Suprapubic skin (tissue), 4 donors: ENCODE measurements at places on chromosomes 1 and 21. TPM values are rescaled to one million over a fixed set of nuclear protein-coding genes. Genes with fewer than 3 reads are reported as not detected.

- no peaks in the 10 kb centered on the region for H3K27me3 ChIP-seq
- no peak overlapping the region for H3K27ac ChIP-seq
- no peak overlapping the region for H3K4me3 ChIP-seq
- peaks cover 11% of the 10 kb centered on the region for H3K4me1 ChIP-seq
- DNase-seq, result no peak
Measured at GRCh38 chr1:168725060-168725459, 3.9 kb downstream of the DPT start.

DNA sequence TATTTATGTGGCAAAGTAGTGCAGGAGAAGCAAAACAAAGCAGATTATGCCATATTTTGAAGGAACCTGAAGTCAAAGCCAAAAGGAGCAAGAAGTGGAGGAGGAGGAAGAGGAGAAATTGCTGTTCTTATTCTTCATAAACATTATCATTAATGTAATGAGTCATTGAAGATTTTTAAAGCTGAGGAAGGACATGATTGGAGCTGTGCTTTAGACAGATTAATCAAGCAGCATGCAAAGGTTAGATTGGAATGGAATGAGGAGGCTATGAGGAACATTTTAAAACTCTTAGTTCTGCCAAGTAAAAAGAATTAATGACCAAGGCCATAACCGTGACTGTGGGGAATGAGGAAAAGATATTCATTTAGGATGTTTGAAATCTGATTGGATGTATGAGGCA, 33.0 kb upstream of the HSD17B7 start:
- H3K27ac ChIP-seq, result no peak overlapping the region
- no peaks in the 10 kb centered on the region for H3K27me3 ChIP-seq
- no peak overlapping the region for H3K4me3 ChIP-seq
- no peak for DNase-seq
- no peaks in the 10 kb centered on the region for H3K4me1 ChIP-seq
- H3K36me3 ChIP-seq, result peaks cover 23% of the 10 kb centered on the region

DNA sequence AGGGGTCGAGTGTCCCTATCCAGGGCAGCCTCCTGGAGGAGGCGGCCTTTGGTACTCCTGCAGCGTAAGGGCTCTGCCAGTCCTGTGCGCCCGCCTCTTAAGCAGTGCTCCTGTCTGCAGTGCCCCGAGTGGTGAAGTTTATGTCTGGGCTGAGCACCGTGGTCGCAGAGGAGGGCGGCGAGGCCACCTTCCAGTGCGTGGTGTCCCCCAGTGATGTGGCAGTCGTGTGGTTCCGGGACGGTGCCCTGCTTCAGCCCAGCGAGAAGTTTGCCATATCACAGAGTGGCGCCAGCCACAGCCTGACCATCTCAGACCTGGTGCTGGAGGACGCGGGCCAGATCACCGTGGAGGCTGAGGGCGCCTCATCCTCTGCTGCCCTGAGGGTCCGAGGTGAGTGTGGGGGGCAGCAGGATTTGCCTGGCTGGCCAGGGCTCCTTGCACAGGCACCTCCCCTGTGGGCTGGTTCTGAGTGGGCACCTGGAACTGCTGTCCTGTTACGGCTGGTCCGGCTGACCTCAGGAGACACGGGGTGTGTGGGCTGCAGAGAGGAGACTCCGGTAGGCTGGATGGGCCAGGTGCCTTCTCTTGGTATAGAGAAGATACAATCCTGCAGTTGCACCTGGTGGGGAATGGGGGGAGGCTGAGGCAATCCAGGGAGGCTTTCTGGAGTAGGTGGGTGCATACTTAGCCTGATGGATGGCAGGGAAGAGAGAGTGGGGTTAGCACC, 66.8 kb downstream of the OBSCN start:
- peaks cover 12% of the 10 kb centered on the region for H3K36me3 ChIP-seq
- H3K27ac ChIP-seq, result no peak overlapping the region
- no peak for DNase-seq
- no peaks in the 10 kb centered on the region for H3K27me3 ChIP-seq
- peaks cover 15% of the 10 kb centered on the region for H3K4me1 ChIP-seq
- peak overlapping the region; percentile 59 for H3K4me3 ChIP-seq

CCDC30 gene
- 0.64 TPM for total RNA-seq

DNA sequence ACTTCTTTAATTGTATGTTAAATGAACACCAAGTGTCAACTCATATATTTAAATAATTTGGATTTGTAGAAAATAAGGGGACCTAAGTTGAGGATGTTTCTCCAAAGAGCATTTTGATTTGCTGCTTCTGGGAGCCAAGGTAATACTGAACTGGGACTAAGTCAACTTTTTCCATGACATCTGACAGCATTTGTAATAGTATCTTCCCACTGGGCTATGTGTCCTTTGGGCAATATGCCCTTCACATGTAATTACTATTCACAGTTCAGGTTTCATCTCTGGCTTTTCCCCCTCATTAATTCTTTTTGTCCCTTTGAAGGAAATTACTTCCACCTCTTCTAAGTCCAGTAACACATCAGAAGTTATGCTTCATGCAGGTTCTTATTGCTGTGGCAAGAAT, 36.7 kb upstream of the HP1BP3 start:
- no peaks in the 10 kb centered on the region for H3K4me1 ChIP-seq
- peaks cover 26% of the 10 kb centered on the region for H3K36me3 ChIP-seq
- DNase-seq, result no peak
- H3K4me3 ChIP-seq, result no peak overlapping the region

MAP3K7CL gene
- 6.8 TPM for total RNA-seq

AMPD1 gene
- total RNA-seq, result not detected

GRCh38 chr21:24395320-24395923, 1211.9 kb downstream of the MRPL39 start:
- H3K4me1 ChIP-seq, result no peaks in the 10 kb centered on the region
- no peak overlapping the region for H3K27ac ChIP-seq
- no peaks in the 10 kb centered on the region for H3K36me3 ChIP-seq
- no peak overlapping the region for H3K4me3 ChIP-seq

GRCh38 chr1:158434741-158435140, 8.7 kb upstream of the OR10K2 start:
- H3K4me1 ChIP-seq, result no peaks in the 10 kb centered on the region
- no peaks in the 10 kb centered on the region for H3K36me3 ChIP-seq
- peaks cover 3% of the 10 kb centered on the region for H3K27me3 ChIP-seq

SLC1A7 gene
- total RNA-seq, result not detected

- no peak overlapping the region for H3K27ac ChIP-seq
- no peak for DNase-seq
- H3K36me3 ChIP-seq, result no peaks in the 10 kb centered on the region
- no peaks in the 10 kb centered on the region for H3K27me3 ChIP-seq
- H3K4me3 ChIP-seq, result no peak overlapping the region
- H3K4me1 ChIP-seq, result peaks cover 55% of the 10 kb centered on the region
Measured at GRCh38 chr1:156151093-156151688, 2.2 kb upstream of the SEMA4A start.

LORICRIN gene
- 208 TPM for total RNA-seq

DNA sequence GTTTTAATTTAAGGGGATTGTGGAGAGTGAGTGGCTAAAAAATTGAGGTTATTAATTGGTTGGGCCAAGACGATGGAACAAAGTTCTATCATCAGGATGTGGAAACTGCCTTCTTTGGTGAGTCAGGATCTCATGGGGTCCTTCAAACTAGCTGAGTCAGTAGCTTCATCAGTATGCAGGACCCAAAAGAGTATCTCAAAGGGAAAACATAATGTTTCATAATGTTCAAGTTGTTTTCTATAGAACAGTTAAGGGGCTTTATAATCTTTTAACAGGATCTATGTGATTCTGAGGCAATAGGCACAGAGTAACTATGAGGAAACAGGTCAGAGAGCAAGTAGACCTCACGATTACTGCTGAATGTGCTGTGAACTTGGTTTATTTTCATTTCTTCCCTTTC, 3.2 kb upstream of the OLFML2B start:
- no peak overlapping the region for H3K4me3 ChIP-seq
- H3K27ac ChIP-seq, result no peak overlapping the region
- peaks cover 13% of the 10 kb centered on the region for H3K27me3 ChIP-seq
- H3K4me1 ChIP-seq, result peaks cover 19% of the 10 kb centered on the region
- DNase-seq, result no peak

GRCh38 chr1:66788231-66788939, 12.7 kb downstream of the INSL5 start:
- no peak overlapping the region for H3K27ac ChIP-seq
- H3K36me3 ChIP-seq, result no peaks in the 10 kb centered on the region
- H3K27me3 ChIP-seq, result no peaks in the 10 kb centered on the region
- DNase-seq, result no peak

FAM131C gene
- total RNA-seq, result 1.2 TPM

DNA sequence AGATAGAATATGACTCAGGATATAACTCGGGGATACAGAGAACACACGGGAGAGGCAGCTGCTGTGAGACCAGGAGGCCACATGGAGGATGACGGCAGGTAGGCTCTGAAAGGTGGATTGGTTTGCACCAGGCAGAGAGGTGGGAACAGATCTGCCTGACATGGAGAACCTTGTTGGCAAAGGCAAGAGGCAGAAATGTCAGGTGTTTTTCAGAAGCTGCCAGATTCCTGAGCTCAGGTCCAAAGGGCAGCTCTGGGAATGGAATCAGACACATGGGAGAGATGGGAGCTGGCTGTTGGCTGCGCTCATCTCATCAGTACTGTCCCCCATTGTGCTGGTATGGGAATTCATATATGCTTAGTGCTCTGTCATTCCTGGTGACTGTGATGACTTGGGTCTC, 19.2 kb downstream of the SYT6 start:
- H3K36me3 ChIP-seq, result no peaks in the 10 kb centered on the region
- DNase-seq, result no peak
- H3K27me3 ChIP-seq, result peaks cover 13% of the 10 kb centered on the region
- no peaks in the 10 kb centered on the region for H3K4me1 ChIP-seq
- H3K27ac ChIP-seq, result no peak overlapping the region

HTR6 gene
- not detected for total RNA-seq

DNA sequence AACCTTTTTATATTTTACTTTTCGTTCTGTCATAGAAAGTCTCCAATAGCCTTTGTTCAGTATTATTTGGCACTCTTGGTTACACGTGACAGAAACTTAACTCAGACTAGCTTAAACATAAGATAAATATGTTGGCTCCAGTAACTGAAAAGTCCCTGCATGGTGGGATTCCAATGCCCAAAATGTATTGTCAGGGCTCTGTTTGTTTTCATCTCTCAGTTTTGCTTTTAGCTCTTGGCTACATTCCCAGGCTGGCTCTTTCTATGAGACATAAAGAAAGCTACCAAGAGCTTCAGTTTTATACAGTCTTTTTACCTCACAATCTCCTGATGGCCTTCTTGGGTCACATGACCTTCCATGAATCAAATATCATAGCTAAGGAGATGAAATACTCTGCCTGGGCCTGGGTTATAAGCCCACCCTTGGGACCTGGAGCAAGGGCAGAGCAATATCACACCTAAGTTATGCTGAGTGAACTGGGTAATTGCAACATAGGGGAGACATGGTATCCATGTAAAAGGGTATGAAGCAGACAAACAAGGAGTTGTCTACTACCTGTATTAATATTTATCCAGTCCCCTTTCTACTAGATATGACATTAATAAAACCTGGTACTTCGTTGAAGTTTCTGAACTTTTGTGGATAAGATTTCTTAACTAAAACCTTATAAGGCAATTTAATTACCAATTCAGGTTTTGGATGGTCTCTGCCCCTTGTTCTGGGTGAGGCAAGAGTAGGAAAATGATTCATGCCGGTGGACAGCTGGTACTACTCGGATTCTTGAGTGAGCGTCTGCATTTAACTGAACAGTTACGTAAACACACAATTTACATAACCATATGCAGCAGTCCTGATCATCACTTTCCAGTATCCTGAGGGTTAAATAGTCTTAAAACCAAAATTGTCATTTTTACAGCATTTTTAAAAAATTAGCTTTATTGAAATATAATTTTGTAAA, 442.3 kb downstream of the GPATCH2 start:
- H3K27ac ChIP-seq, result no peak overlapping the region
- H3K4me3 ChIP-seq, result no peak overlapping the region
- H3K4me1 ChIP-seq, result no peaks in the 10 kb centered on the region

DNA sequence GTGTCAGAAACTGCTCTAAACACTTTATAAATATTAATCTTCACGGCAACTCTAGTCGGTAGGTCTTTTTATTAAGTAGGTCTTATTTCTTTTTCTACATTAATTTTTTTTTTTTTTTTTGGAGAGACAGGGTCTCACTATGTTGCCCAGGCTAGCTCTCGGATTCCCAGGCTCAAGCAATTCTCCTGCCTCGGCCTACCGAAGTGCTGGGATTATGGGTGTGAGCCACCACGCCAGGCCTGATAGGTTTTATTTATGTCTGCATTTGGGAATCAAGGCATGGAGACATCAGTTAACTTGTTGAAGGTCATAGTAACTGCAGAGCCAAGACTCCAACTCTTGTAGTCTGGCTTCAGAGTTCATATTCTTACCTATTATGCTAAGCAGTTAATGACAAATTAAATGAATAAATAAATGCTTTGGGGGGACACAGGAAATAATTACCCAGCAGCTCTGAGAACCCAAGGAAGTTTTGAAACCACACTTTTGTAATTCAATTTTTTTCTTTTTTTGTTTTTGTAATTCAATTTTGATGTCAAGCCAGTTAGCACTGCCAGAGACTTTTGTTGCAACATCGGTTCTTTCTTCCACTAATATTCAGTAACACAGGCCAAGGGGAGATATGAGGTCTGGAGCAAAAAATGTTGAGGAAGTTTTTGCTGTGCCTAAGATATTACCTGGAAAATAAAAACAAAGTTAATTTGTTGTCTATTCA, 9.4 kb upstream of the UAP1 start:
- H3K4me3 ChIP-seq, result no peak overlapping the region
- H3K36me3 ChIP-seq, result no peaks in the 10 kb centered on the region

LCE6A gene
- 64.6 TPM for total RNA-seq

HSD11B1 gene
- total RNA-seq, result 26.2 TPM

GTF2B gene
- 38.4 TPM for total RNA-seq

SH3D21 gene
- 16.2 TPM for total RNA-seq

- no peak overlapping the region for H3K27ac ChIP-seq
- DNase-seq, result no peak
- H3K4me1 ChIP-seq, result peaks cover 30% of the 10 kb centered on the region
- H3K4me3 ChIP-seq, result no peak overlapping the region
- no peaks in the 10 kb centered on the region for H3K36me3 ChIP-seq
- H3K27me3 ChIP-seq, result peaks cover 4% of the 10 kb centered on the region
Measured at GRCh38 chr1:210264496-210265380, 32.1 kb downstream of the SERTAD4 start.

GRCh38 chr1:219580009-219580676, 32.8 kb downstream of the ZC3H11B start:
- H3K4me3 ChIP-seq, result no peak overlapping the region
- peaks cover 20% of the 10 kb centered on the region for H3K4me1 ChIP-seq
- no peak for DNase-seq
- no peak overlapping the region for H3K27ac ChIP-seq
- H3K36me3 ChIP-seq, result no peaks in the 10 kb centered on the region
- no peaks in the 10 kb centered on the region for H3K27me3 ChIP-seq

DNA sequence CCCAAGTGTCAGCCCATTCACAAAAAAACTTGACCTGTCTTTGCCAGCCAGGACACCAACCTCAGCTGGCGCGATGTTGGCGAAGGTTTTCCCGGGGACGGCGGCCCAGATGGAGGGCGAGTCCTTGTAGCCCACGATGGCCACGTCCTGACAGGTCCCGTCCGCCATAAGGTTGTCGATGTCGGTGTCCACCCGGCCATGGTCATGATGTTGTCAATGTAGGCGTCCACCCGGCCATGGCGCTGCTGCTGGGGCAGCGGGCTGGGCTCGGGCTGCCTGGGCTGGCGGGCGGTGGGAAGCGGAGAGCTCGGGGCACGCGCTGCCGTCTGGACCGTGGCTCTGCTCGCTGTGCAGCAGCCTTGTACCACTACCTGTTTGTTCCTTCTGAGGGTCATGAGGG, 18.3 kb upstream of the MYOC start:
- H3K36me3 ChIP-seq, result no peaks in the 10 kb centered on the region
- H3K27ac ChIP-seq, result no peak overlapping the region
- DNase-seq, result no peak
- no peaks in the 10 kb centered on the region for H3K27me3 ChIP-seq
- no peak overlapping the region for H3K4me3 ChIP-seq
